ENCODE measurements at places on chromosomes 5 and 9. TPM values are rescaled to one million over a fixed set of nuclear protein-coding genes. Genes with fewer than 3 reads are reported as not detected.
A peak's percentile ranks its signal among the peaks of the same experiment; 100 is the strongest.

Gene LSM11
- 1.3 TPM for total RNA-seq

Gene BTNL8
- total RNA-seq: 0.58 TPM

DNA sequence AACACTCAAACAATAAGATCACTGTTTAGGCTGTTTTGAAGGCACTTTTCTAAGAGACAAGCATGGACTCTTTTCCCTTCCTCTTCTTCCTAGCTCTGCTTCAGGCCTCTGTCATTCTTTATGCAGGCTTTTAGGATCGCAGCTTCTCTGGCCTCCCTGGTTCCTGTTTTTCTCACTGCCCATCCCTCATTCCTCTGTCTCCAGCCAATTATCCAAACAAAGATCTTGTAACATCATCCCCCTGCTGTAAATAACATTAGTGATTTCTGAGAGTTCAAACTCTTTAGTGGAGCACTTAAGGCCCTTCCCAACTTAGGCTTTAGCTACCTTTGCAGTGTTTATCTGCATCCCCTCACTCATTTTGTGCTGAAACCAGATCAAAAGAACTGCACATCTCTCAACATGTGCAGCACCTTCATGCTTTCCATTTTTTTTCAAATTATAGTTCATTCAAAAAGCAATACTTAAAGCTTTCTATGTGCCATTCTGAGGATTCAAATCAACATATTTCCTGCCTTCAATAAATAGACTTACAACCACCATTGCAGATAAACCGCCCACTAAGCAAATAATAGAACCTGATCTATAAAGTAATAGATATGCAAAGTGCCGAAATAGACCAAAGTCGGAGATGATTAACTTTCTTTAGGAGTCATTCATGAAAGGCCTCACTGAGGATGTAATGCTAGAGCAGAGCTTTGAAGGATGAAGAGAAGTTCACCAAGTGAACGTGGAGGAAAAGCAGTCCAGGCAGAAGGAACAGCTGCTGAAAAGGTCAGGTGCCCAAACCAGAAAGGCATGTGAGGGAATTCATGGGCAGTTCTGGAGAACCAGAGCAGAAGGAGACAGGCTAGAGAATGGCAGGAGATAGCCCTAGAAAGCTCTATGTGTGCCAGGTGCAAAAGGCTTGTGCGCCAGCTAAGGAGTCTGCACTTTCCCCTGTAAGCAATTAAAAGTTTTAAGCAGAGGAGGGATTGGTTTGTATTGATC lies 95.8 kb upstream of the ZNF366 start:
- H3K27ac ChIP-seq: no peak overlapping the region
- no peaks in the 10 kb centered on the region for H3K27me3 ChIP-seq
- DNase-seq: no peak

- H3K4me1 ChIP-seq: no peaks in the 10 kb centered on the region
- no peaks in the 10 kb centered on the region for H3K27me3 ChIP-seq
- no peak for DNase-seq
- H3K27ac ChIP-seq: no peak overlapping the region
Measured at GRCh38 chr5:129691220-129691619, 56.7 kb upstream of the MINAR2 start.

DNA sequence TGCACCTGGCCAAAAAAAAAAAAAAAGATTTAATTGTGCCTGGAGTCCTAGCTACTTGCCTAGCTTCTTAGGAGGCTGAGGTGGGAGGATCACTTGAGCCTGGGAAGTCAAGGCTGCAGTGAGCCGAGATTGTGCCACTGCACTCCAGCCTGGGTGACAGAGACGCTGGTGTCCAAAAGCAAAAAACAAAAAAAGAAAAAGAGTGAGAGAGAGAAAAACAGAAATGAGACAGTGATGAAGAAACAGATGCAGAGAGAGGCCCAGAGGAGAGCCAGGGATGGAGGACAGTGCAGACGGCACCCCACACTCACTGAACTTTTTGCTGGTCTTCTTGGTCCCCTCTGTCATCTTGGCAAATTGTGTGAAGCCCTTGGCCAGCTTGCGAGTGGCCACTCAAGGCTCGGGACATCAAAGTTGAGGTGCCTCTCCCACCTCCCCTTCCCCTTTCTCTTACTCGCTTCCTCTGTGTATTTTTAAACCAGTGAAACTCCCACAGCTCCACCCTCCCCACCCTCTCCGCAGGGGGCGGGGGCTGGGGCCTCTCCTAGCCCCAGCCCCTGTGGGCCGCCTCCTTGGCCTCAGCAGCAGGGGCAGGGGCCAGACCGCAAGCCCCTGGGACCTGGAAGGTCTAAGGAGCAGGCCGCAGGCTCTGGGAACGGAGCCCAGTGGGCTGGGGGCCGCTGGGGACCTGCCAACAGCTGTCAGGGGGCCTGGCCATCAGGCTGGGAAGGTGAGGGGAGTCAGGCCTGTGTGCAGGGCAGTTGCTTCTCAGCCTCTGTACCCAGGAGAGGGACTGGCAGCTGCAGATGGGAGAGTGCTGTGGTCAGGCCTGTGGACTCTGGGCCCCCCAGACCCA lies at the start of gene SH2D3C:
Gene SH2D3C (minus strand): TSS at position 387 of the 856 bp plus-strand sequence. CDS start 39 bp downstream, at position 348.
- H3K4me3 ChIP-seq: peak within 1 kb of the TSS; percentile 52
- H3K36me3 ChIP-seq: no peaks in the 10 kb centered on the region
- no peaks in the 10 kb centered on the region for H3K27me3 ChIP-seq
- H3K27ac ChIP-seq: peak within 1 kb of the TSS; percentile 81
- peak; percentile 67 for DNase-seq

GRCh38 chr9:69955536-69956355 lies 87.9 kb upstream of the MAMDC2 start:
- H3K4me1 ChIP-seq: no peaks in the 10 kb centered on the region
- DNase-seq: no peak
- peak overlapping the region; percentile 11 for H3K27ac ChIP-seq
- no peak overlapping the region for H3K4me3 ChIP-seq

- H3K4me1 ChIP-seq: peaks cover 44% of the 10 kb centered on the region
- H3K36me3 ChIP-seq: no peaks in the 10 kb centered on the region
- DNase-seq: no peak
- no peaks in the 10 kb centered on the region for H3K27me3 ChIP-seq
- H3K4me3 ChIP-seq: peak overlapping the region; percentile 91
Measured at GRCh38 chr9:6758248-6758497, 400 bp downstream of the KDM4C start.

GRCh38 chr5:59003124-59003523 lies 420.2 kb downstream of the RAB3C start:
- no peaks in the 10 kb centered on the region for H3K27me3 ChIP-seq
- DNase-seq: no peak
- no peak overlapping the region for H3K27ac ChIP-seq
- H3K36me3 ChIP-seq: no peaks in the 10 kb centered on the region
- no peak overlapping the region for H3K4me3 ChIP-seq

DNA sequence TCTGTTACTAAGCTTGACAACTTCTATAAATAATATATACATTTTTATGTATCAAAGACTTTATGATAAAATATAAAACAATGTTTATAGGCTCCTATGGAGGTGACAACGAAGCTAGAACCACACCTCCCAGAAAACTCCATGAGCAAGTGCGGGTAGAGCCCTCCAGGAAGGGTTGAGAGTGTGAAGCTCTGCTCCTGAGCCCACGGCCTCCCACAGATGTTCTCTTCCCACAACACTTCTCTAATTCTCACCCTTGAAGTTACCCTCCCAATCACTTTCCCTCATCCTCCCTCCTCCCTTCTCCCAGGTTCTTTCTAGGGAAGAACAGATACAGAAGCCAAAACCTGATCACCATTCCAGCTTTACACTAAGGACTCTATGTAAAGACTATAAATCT lies 427.6 kb downstream of the SPOCK1 start:
- DNase-seq: no peak
- peak overlapping the region; percentile 67 for H3K27ac ChIP-seq
- no peaks in the 10 kb centered on the region for H3K27me3 ChIP-seq
- H3K36me3 ChIP-seq: no peaks in the 10 kb centered on the region

DNA sequence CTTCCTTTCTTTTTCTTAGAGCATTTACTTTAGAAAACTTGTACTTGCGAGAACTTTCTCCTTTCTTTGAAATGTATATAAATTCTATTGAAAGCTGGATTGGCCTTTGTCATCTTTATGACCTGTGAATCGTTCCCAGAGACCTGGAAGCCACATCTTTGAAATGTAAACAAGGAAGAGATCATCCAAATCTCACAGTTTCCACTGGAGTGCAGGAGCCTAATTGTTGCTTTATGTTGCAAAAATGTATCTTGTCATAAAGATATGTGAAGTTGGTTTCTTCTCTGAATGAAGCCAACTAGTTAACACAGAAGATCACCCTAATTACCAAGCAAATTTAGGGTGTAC lies 1101.8 kb downstream of the TAF11L14 start:
- H3K36me3 ChIP-seq: no peaks in the 10 kb centered on the region
- no peaks in the 10 kb centered on the region for H3K27me3 ChIP-seq
- DNase-seq: no peak
- no peak overlapping the region for H3K27ac ChIP-seq
- no peak overlapping the region for H3K4me3 ChIP-seq
- H3K4me1 ChIP-seq: no peaks in the 10 kb centered on the region

- no peak overlapping the region for H3K4me3 ChIP-seq
- H3K36me3 ChIP-seq: no peaks in the 10 kb centered on the region
- H3K4me1 ChIP-seq: no peaks in the 10 kb centered on the region
- DNase-seq: no peak
- no peak overlapping the region for H3K27ac ChIP-seq
Measured at GRCh38 chr9:93699650-93700049, 123.3 kb downstream of the PHF2 start.

GRCh38 chr9:129665814-129666520 lies 520 bp downstream of the PRRX2 start:
- peaks cover 15% of the 10 kb centered on the region for H3K4me1 ChIP-seq
- no peaks in the 10 kb centered on the region for H3K36me3 ChIP-seq
- H3K27me3 ChIP-seq: peaks cover 80% of the 10 kb centered on the region
- no peak for DNase-seq
- peak overlapping the region; percentile 61 for H3K4me3 ChIP-seq
- no peak overlapping the region for H3K27ac ChIP-seq

DNA sequence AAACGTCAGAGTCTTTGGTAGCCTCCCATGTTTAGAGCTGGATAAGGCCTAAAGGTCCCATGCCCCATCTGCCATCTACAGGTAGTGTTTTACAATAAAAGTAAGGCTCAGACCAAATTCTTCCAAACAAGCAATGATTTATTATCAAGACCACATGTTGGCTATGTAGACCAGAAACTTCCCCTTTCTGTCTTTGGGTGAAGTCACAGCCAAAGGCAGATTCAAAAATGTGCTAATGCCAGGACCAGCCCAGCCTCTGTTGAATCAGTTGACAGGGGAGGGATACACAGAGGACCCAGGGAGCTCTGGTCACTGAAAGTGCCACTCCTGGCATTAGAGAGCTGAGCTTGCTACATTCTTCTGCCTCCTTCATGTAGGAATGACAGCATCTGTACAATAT lies 360.8 kb downstream of the NTRK2 start:
- H3K27me3 ChIP-seq: peaks cover 15% of the 10 kb centered on the region
- no peak for DNase-seq
- no peak overlapping the region for H3K4me3 ChIP-seq
- no peak overlapping the region for H3K27ac ChIP-seq
- no peaks in the 10 kb centered on the region for H3K36me3 ChIP-seq

DNA sequence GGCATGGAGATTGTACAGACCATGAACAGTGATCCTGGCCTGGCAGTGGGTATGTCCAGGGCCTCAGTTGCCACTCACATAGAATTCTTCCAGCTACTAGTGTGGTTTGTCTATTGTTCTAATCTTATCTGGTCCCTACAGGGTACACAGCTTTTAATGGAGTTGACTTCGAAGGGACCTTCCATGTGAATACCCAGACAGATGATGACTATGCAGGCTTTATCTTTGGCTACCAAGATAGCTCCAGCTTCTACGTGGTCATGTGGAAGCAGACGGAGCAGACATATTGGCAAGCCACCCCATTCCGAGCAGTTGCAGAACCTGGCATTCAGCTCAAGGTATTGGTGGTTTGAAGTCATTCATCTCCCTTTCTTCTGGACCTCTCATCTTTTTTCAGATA lies 43.8 kb downstream of the THBS4 start:
- DNase-seq: no peak
- peaks cover 36% of the 10 kb centered on the region for H3K4me1 ChIP-seq
- H3K4me3 ChIP-seq: no peak overlapping the region
- H3K36me3 ChIP-seq: no peaks in the 10 kb centered on the region
- H3K27me3 ChIP-seq: no peaks in the 10 kb centered on the region

Measured in left ventricle myocardium inferior (tissue), 1 donor.